ENCODE measurements at places on chromosomes 5 and 9.

DNA sequence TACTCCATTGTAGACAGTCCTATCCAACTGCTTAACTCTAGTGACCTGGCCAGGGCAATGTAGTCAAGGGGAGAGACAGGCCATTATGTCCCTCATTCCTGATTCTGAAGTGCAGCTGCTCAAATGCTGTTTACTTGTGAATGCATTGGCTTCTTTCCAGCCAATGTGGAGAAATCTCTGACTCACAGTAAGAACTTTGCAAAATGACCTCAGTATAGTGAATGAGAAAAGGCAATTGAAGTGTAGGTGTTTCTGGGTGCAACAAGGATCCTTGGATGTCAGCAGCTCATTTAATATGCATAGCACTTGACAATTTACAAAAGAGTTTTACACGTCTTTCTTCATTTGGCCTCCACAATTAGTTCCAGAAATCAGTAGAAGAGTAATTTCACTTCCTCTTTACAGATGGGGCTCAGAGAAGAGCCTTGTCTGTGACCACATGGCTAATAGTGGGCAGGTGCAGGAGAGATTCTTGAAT lies 367.2 kb downstream of the OSTF1 start:
- DNase-seq, result no peak

GRCh38 chr9:33472171-33472880 lies 1.4 kb downstream of the NOL6 start:
- DNase-seq, result no peak

- DNase-seq, result no peak
Observed at GRCh38 chr9:14313378-14313940, 482 bp downstream of the NFIB start.

GRCh38 chr5:114319821-114320220 lies 42.0 kb upstream of the KCNN2 start:
- DNase-seq, result no peak

Measured in stimulated activated CD4-positive, alpha-beta T cell treated with anti-CD3 and anti-CD28 coated beads, Interleukin-2, amount 100 ng/mL, for 48 hours (primary cell).